ENCODE measurements at places on chromosomes 7 and 10.

DNA sequence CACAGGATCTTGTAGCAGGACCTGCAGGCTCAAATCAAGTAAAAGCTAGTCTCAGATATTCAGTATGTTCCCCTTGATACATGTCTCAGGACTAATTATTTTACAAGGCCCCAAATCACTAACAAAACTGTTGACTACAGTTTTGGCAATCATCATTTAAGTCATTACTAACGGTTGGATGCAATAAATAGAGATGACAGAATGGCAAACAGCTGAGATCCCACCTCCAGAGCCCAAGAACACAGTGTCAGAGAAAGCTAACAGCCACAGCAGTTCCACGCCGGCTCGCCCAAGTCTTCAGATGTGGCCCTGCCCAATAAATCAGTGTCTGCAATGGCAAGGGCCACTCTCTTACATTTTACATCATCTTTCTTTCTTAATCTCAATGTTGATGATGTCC lies 87.6 kb downstream of the CTBP2 start:
- DNase-seq: no peak

- peak; percentile 48 for DNase-seq
Observed at GRCh38 chr10:132585732-132586722, 48.4 kb downstream of the INPP5A start.

GRCh38 chr10:103790580-103790979 lies 64.8 kb downstream of the SH3PXD2A start:
- DNase-seq: no peak

GRCh38 chr7:4835398-4836205 lies 26.2 kb downstream of the PAPOLB start:
- no peak for DNase-seq

- peak; percentile 58 for DNase-seq
Observed at GRCh38 chr7:20783700-20784387, 2.8 kb downstream of the SP8 start.

GRCh38 chr10:13338390-13339110 lies 9.5 kb downstream of the SEPHS1 start:
- DNase-seq: peak; percentile 65

GRCh38 chr10:21399392-21400035 lies 126.0 kb downstream of the SKIDA1 start:
- DNase-seq: peak; percentile 86

All from left hindlimb (tissue), 1 donor.